ENCODE measurements at places on chromosomes 4 and X.

- no peak for DNase-seq
These were observed 40.2 kb downstream of the SEC24B start for GRCh38 chr4:109473824-109474223.

GRCh38 chrX:51641421-51642021, 22.8 kb upstream of the CENPVL3 start:
- DNase-seq, result no peak

DNA sequence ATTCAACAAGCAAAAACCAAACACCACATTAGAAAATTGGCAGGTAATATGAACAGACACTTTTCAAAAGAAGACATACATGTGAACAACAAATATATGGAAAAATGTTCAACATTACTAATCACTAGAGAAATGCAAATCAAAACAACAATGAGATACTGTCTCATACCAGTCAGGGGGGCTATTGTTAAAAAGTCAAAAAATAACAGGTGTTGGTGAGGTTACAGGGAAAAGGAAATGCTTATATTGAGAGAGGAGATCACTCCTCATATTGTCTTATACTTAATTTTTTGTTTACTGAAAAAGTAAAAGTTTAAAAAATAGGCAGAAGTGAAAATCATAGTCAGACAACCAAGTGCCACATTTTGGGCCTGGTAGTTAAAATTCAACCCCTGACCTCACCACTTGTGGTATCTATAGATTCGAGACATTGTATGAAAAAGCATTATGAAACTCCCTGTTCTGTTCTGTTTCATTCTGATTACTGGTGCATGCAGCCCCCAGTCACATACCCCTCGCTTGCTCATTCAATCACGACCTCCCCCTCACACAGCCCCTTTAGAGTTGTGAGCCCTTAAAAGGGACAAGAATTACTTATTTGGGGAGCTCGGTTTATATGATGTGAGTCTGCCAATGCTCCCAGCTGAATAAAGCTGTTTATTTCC, 153.7 kb upstream of the FGF16 start:
- DNase-seq, result no peak

DNA sequence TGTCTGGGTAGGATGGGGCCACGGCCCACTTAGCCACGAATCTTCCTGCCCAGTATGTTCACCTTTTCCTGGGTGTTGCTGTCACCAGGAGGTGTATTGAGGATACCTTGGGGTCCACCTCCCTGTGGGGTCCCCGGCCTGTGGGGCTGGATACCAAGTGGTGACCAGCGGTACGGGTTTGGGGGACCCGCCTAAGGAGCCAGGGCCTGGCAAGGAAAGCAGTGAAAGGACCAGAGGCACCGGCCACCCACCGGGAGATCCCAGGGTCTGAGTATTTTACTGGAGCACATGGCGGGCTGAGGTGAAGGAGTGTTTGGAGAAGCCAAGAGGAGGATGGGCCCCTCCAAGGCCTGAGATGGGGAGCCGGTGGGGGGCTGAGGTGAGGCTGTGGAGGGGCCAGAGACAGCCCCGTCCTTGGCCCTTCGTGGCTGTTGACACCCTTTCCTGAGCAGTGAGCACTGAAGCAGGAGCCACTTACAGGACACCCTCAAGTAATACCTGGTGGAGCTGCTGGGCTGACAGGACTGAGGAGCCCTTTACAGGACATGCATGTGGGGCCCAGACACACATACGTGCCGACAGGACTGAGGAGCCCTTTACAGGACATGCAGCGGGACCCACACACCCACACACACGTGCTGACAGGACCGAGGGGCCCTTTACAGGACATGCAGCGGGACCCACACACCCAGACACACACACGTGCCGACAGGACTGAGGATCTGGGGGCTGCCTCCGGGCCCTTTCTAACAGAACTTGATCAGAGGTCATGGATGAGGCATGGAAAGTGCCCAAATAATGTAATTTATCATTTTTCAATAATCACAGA, 38.4 kb downstream of the TMEM271 start:
- DNase-seq, result no peak

DNA sequence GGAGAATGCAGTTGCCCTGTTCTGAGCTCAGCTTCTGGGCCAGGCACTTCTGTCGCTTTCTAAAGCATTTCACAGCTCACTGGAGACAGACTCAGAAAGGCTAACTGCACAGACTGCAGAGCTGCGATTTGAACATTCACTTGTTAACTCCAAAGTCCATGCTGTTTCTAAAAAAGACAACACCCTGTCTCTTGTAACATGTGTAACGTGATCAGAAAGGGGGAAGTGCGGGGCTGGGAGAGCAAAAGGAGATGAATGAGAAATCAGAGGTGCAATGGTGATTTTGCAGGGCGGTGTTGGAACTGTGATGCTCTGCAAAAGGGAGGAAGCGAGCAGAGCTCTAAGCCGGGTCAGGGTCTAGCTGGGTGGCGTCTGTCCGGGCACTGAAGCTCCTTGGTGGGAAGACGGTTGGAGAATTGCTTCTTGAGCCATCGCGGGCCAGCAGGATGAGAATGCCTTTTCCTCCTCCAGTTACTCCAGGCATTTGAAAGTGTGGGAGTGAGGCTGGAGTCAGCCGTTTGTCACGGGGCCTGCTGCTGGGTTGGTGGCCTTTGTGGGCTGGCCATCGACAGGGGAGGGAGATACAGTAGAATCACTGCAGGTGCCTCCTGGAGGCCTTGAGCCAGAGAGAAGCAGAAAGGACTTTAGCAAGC, 20.3 kb downstream of the TBC1D14 start:
- DNase-seq, result no peak

DNA sequence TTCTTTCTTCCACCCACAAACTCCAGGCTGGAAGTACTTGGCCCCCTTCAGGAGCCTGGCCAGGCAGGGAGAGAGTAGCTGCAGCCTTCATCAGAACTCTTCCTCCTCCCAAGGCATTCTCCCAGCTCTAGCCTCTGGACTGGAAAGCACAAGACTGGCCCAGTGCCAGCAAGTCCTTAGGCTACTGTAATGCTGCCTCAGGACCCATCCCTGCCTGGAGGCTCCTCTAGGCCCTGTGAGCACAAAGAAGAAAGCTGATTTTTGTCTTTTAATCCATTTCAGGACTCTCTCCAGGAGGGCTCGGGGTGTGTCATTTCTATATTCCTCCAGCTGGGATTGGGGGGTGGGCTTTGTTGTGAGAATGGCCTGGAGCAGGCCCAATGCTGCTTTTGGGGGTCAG, 10.8 kb downstream of the AWAT2 start:
- DNase-seq, result no peak

- no peak for DNase-seq
These were observed 37.6 kb downstream of the PGRMC2 start for GRCh38 chr4:128249787-128250668.

DNA sequence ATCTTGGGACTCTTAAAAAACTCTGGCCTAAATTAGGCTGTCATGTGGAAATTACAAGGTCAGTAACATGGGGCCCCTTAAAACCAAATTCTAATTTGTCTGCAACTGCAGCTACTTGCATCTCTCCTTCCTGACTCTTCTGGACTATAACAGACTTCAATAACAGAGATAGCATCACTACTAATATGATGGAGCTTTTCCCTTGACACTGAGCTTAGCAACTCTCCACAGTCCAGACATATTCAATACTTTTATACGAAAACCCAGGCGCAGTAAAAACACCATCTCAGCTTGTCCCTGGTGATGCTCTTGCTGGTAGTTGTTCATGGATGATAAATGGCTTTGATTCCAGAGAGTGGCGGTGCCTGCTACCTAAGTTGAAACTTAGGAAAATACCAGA, 850.4 kb downstream of the STIM2 start:
- no peak for DNase-seq

- no peak for DNase-seq
These were observed 64.0 kb upstream of the RHOH start for GRCh38 chr4:40132816-40133215.

GRCh38 chr4:109589119-109589518, 29.1 kb downstream of the MCUB start:
- DNase-seq, result no peak

GRCh38 chr4:78058591-78059523, 1.7 kb downstream of the FRAS1 start:
- DNase-seq, result no peak

DNA sequence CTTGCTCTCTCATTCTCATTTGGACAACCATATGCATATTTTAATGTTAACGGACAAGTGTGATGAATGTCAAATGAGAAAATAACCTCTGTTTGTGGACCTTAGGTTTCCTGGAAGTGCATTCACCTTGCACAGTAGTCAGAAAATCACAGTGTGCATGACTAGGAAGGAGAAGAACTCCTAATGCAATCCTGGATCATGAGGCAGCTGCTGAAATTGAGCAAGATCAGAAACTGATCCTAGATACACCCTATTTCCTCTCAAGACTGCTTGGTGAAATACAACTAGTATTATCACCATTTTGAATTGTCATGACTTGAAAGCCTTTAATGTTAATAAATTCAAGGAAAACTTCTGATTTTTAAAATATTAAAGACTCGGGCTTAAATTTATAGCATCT, 1148.9 kb downstream of the STIM2 start:
- DNase-seq, result no peak

DNA sequence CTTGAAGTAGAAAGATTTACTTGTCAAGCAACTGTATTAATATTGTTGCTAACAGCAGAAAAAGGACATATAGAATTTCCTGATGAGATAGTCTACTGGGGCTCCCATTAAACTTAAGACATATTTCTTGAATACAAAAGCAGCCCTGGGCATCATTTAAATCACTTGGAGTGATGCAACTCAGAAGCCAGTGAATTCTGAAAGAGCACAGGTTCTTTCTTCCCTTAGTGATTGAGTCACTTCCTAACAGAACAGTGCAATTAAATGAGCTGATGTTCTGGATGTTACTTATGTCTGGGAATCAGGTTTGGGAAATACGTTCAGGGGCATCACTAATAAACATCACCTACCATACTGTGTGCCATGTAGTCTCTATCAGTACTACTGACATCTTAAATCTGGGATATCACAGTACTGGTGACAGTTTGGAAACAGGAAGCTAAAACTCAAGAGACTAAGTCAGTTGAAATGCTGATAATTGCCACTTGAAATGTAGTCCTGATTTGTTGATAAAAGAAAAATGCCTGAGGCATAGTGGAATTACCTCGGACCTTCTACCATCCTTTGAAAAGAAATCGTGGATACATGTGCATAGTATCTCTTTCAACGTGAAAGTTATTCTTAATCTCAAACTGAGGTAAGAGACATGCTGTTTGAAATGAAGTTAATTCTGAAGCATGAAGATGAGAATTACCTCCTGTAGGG, 249.2 kb upstream of the GPRIN3 start:
- DNase-seq, result no peak

- DNase-seq, result no peak
These were observed 3.6 kb upstream of the LEF1 start for GRCh38 chr4:108172231-108172752.

- no peak for DNase-seq
These were observed 49.3 kb downstream of the WDR19 start for GRCh38 chr4:39231660-39232059.

- DNase-seq, result no peak
These were observed 1073.7 kb downstream of the PCDH7 start for GRCh38 chr4:31793907-31794306.

DNA sequence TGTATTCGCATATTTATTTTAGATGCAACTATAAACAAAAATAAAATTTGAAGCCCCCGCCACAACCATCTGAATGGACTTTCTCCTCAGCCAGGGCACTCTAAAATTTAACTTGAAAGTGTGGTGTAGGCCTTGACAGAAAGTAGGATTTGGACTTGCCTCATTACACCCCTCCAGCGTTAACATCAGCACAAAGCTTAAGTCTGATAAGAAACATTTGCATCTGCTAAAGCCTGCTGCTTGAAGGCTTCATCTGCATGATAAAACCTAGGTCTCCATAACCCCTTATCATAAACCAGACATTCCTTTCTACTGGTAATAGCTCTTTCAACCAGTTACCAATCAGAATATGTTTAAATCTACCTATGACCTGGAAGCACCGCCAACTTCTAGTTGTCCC, 1046.5 kb downstream of the FAT4 start:
- no peak for DNase-seq

DNA sequence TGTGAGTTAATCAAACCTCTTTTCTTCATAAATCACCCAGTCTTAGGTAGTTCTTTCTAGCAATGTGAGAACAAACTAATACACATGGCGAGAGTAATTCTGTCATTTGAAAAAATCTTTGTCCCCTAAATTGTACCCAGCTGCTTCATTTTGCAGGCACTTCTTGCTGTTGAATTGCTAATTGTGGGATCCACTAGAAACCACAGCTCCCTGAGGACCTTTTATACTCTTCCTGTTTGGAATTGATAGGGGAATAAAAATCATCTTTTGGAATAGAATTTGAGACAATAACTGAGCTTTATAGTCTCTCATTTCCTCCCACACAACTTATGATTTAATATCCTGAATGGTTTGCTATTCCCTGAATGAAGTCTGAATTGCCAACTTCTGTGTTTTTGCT, 170.2 kb downstream of the PACRGL start:
- DNase-seq, result no peak

DNA sequence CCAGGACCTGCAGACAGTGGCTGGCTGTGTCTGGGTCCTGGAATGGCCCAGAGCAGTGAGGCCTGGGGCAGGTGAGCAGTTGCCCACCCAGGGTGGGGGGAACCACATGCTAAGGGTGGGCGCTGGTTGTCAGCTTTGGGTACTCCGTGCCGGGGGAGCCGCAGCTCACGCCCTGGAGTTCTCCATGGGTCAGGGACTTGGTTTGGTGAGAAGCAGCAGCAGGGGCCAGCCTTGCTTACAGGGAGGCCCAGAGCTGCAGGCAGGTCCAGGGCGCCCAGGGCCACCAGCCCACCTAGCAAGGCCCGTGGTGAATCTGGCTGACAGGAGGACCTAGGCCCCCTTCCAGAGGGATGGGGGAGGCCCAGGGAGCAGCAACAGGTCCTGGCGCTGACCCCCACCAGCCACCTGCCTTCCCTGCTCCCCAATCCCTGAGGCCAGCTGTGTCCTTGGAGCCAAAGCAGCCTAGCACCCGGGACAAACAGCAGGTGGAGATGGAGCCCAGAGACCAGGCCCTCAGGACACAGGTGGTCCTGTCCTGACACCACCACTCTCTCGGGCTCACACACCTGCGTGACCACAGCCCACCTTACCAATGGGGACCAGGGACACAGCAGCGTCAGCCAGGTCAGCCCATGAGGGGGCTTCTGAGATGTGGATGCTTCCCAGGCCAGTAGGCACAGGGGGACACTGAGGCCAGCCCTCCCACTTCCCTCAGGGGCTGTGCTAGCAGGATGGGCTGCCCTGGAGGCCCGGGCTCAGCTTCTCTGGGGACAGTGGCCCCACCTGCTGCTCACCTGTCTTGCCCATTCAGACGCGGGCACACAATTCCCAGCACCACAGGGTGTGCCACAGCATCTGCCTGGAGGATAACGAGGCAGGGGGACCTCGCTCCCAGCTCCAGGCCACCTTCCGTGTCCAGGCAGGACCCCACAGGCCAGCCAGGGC, 3.5 kb downstream of the MXD4 start:
- DNase-seq, result no peak

DNA sequence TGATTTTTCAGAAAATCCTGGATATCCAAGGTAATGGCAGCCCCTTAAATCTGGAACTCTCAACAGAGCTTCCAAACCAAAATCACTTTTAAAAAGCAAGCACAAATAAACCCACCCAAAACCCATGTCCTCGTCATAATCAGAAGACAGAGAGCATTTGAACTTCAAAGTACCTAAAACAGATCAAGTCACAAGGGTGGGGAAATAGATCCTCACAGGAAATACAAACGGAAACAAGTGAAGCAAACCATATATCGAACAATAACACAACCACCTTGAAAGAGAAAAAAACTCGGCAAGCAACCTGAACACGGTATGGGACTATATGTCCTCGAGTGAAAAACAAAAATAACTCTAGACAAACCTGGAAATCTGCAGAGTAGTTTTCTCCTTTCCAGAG, 15.9 kb upstream of the CCNQ start:
- DNase-seq, result no peak

GRCh38 chr4:173367285-173367684, 3.5 kb upstream of the SAP30 start:
- no peak for DNase-seq

GRCh38 chr4:87093443-87094123, 126.8 kb downstream of the KLHL8 start:
- DNase-seq, result peak; percentile 26

All from DMS 273 treated with DMSO at 0.1 percent for 48 hours (cell line).